ENCODE measurements at places on chromosomes 1 and 21.

DNA sequence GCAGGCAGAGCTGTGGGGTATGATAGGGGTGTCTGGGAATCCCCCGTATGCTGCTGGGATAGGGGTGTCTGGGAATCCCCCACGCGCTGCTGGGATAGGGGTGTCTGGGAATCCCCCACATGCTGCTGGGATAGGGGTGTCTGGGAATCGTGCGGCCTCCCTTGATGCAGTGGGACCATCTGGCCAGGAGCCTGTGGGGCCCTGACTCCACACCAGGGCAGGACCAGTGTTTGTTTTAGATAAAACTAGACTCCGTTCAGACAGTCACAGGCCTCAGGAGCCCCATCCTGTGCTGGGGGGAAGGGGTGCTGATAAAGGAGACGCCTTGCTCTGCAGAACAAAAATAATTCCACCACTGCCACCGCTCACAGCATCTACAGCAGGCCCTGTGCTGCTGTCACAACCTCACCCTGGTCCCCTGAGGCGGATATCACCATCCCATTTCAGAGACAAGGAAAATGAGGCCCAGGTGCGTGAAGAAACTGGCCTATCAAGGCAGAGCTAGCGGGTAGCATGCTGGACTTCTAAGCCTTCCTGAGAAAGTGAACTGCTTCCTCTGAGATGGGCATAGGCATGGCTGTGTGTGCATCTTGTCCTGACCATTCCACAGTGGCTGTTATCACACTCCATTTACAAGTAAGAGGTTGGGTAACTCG lies 24.0 kb downstream of the ECE1 start:
- H3K4me1 ChIP-seq, result peaks cover 88% of the 10 kb centered on the region
- DNase-seq, result peak; percentile 63
- H3K36me3 ChIP-seq, result peaks cover 32% of the 10 kb centered on the region

DNA sequence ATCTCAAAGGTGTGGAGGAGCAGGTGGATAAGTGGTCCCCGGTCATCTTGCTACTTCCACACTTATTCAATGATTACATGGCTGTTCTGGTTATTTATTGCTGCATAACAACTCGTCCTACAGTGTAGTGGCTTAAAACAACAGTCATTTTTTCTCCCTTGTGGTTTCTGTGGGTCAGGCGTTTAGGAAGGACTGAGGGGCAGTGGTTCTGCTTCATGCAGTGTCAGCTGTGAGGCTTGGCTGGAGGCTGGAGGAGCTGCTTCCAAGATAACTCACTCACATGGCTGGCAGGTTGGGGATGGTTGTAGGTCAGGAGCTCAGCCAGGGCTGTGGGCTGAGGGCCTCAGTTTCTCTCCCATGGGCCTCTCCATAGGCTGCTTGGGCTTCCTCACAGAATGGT lies 5.9 kb upstream of the SLC6A17 start:
- DNase-seq, result no peak
- no peak overlapping the region for H3K27ac ChIP-seq
- no peaks in the 10 kb centered on the region for H3K36me3 ChIP-seq
- no peaks in the 10 kb centered on the region for H3K4me1 ChIP-seq
- no peak overlapping the region for H3K4me3 ChIP-seq

DNA sequence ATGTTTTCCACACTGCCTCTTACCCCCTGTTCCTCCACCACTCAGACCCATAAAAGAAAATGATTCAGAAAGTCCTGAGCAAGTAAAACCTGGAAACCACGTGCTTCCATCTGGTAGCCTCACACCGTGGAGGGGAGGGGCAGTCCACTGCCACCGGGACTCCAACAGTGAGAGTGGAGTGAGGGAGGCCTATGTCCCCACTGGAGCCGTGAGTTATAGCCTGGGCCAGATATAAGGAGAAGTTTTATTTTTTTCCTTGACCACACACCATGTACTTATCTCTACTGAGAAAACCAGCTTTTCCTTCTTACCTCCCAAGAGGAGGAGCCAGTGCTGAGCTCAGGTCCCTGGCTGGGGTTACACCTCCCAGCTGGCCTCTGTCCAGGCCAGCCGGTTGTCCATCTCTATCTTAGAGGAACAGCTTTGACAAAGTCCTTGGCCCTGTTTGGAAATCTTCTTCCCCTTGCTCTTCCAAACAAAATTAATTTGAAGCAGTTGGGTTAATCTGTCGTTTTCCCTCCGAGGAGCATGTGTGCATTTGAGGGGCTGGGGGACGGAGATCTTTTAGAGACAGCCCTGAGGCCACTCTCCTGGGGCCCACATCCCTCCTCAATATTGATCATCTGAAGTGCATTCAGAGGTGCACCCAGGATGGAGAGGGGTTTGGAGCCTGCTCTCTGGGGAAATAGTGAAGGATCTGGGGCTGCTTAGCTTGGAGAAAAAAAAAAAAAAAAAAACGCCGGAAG lies 49.1 kb upstream of the SERBP1 start:
- no peaks in the 10 kb centered on the region for H3K27me3 ChIP-seq
- peak overlapping the region; percentile 20 for H3K27ac ChIP-seq
- DNase-seq, result peak; percentile 64
- H3K4me1 ChIP-seq, result peaks cover 3% of the 10 kb centered on the region
- no peaks in the 10 kb centered on the region for H3K36me3 ChIP-seq

GRCh38 chr21:45129189-45129923 lies 55.0 kb downstream of the ADARB1 start:
- H3K4me1 ChIP-seq, result peaks cover 3% of the 10 kb centered on the region
- H3K27me3 ChIP-seq, result no peaks in the 10 kb centered on the region
- H3K4me3 ChIP-seq, result no peak overlapping the region
- peak overlapping the region; percentile 8 for H3K27ac ChIP-seq

GRCh38 chr1:116466810-116467557 lies 93.9 kb downstream of the ATP1A1 start:
- peaks cover 41% of the 10 kb centered on the region for H3K4me1 ChIP-seq
- no peak for DNase-seq
- peak overlapping the region; percentile 87 for H3K27ac ChIP-seq

DNA sequence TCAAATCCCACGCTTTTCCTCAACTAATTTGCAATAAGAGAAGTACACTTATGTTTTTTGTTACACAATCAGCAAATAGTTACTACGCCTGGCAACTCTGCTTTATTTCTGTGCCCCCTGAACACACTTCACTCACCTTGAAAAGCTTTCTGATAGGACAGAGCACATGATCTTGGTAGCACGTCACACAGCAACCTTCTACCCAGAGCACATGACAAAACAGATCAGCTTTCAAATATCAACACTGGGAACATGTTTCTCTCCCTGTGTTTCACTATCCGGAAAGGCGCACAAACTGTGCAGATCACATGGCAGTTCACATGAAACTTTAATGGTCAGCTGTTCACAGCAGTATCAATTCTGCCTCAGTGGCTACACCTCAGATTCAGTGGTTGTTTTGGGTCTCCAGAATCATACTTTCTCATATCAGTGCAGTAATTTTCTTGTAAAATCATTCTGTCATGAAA lies 2.2 kb downstream of the SLC19A2 start:
- peaks cover 16% of the 10 kb centered on the region for H3K4me1 ChIP-seq
- no peaks in the 10 kb centered on the region for H3K36me3 ChIP-seq

GRCh38 chr1:223036479-223036845 lies 106.6 kb downstream of the TLR5 start:
- DNase-seq, result no peak
- H3K4me1 ChIP-seq, result no peaks in the 10 kb centered on the region
- no peak overlapping the region for H3K4me3 ChIP-seq
- no peak overlapping the region for H3K27ac ChIP-seq
- H3K36me3 ChIP-seq, result no peaks in the 10 kb centered on the region
- no peaks in the 10 kb centered on the region for H3K27me3 ChIP-seq

DNA sequence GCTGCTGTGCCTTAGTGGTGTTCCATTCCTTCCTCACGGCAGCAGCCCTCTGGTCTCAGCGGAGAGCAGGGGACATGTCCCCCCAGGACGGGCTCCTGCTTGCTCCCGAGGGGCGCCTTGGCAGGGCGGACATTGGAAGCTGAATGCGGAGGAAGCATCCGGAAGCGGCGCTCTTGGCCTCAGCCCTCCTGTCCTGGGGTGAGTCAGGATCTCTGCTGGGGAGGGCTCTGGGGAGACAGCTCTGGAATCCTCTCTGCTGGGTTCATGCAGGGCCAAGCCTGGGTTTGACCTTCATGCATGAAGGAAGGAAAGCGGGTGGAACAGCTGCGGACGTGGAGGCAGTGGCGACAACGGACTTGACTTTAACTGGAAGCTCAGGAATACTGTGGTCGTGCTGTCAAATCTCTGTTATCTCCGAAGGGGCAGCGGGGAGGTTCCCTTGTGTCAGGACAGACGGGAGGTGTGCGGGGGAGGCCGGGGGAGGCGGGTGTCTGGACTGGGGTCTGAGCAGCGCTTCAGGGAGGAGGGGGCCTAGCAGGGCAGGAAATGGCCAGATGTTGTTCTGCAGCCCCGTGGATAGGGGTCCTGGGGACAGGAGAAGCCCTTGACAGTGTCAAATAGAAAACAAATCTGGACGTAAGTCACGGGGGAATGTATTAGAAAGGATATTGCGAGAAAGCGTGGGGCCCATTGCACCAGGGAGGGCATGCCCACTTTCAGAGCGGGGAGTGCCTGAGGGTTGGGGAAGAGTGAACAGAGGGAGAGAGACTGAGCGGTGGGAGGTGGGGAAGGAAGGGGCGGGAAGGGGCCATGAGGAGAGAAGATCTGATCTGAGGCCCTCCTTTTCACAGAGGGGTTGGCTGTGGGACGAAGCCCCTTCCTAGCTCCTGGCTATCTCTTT lies 26.6 kb downstream of the CRYAA start:
- peaks cover 2% of the 10 kb centered on the region for H3K27me3 ChIP-seq
- H3K4me1 ChIP-seq, result peaks cover 6% of the 10 kb centered on the region
- DNase-seq, result no peak
- no peak overlapping the region for H3K27ac ChIP-seq
- no peaks in the 10 kb centered on the region for H3K36me3 ChIP-seq

All from large intestine (tissue), 12 donors.